ENCODE measurements at places on chromosomes 7 and 10.

- peak; percentile 44 for DNase-seq
Measured at GRCh38 chr7:98745722-98746318, 124.0 kb downstream of the TMEM130 start.

DNA sequence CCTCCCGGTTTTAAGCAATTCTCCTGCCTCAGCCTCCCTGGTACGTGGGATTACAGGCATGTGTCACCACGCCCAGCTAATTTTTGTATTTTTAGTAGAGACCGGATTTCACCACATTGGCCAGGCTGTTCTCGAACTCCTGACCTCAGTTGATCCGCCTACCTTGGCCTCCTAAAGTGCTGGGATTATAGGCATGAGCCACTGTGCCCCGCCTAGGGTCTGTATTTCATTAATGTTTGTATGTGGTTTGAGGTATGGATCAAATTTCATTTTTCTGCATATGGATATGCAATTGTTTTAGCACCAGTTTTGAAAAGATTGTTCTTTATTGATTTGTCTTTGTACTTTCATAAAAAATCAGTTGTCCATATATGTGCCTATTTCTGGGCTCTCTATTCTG, 26.0 kb downstream of the CYP26A1 start:
- no peak for DNase-seq

DNA sequence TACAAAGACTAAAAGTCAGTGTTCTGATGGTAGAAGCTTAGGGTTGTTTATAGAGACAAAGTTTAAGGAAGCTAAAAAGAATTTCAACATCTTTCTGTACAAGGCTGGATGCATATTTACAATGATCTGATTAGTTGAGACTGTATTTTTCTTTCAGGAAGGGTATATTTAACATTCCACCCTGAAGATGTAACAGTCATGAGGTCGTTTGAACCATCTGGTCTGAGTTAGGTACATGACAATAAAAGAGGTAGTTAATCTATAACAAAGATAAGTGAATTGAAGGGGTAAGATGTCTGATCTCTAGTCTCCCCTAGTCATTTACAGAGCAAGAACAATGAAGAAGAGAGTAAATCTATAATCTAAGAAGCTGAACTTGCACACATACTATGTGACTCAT, 821.2 kb downstream of the CNTNAP2 start:
- DNase-seq: no peak

DNA sequence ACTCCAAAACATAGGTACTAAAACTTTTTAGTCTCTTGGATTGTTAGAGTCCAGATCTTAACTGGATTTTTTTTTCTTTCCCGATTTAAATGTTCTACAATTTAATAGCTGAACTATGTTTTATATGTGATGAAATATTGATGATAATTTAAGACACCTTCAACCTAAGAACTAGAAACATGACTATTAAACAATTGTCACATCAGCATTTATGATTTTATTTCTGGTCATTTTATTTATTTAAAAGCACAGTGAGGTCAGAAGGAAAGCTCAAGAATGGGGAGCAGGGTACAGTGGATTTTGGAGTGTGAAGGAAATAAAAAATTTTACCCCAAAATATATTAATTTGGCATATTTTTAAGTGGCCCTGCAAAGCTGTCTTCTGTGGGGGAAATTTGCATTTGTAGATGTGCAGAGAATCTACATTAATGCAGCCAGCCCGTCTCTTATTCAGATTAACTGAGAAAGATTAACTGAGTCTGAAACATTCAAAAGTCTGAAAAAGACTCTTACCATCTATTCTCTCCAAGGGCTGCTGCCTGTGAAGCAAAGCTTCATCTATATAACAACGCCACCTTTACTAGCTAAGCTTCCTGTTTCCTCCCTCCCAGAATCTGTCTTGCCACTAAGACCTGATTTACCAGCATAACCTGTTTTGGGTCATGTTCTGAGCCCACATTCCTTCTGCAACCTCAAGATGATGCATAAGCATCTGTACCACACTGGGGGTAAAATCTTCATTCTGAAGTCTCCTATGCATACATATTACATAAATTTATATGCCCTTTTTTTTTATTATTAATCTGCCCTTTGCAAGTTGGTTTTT, 86.4 kb downstream of the TMEM106B start:
- no peak for DNase-seq

GRCh38 chr10:71475243-71475871, 78.6 kb downstream of the CDH23 start:
- DNase-seq: no peak

Data from brain (organoid and tissue), 16 donors.